ENCODE measurements at places on chromosomes 16 and 17. TPM values are rescaled to one million over a fixed set of nuclear protein-coding genes. Genes with fewer than 3 reads are reported as not detected.

DNA sequence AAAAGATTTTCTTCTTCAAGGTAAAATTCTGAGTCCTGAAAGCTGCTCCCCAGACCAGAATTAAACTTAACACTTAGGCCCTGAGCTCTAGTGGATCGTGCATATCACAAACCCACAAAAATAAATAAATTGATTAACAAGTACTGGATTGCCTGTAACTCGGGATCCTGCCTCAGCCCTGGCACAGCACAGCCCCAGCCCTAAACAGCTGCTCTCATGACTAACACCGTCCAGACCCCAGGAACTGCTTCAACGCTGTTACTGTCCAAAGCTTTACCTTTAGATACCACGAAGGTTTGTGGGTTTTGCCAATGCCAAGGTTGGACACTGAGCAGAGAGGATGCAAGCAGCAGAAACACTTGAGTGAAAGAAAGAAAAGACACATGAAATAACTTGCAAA is 172.5 kb downstream of the COPRS start:
- no peak for DNase-seq

GRCh38 chr17:73586921-73587602 is 57.2 kb downstream of the SDK2 start:
- DNase-seq = no peak

DNA sequence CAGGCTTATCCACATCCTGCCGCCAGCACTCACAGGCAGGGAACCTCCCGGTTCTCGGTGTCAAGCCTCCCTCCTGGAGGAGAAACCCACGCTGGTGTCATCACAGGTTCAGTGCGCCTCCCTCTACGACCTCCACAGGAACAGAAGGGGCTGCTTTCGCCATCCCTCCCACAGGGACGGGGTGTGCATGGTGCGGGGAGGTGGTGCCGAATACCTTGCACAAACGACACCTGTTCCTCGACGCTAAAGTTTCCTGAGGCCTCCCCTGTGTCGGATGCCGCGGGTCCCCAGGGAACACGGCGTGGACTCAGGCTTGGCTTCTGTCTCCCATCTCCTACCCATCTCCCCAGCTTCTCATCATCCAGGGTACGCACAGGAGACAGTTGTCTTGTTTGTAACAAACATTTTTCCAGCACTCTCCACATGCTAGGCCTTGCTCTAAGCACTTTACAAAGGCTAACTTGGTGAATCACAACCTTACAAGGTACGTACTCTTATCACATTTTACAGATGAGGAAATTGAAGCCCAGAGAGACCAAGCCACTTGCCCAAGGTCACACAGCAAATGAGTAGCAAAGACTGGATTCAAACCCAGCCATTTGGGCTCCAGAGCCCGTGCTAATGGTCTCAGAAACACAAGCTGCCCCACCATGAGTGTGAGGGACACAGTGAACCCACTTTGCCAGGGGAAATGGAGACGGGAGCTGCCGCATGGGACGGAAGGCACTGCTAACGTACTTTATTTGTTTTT is 271.6 kb downstream of the C16orf95 start:
- no peak for DNase-seq

DNA sequence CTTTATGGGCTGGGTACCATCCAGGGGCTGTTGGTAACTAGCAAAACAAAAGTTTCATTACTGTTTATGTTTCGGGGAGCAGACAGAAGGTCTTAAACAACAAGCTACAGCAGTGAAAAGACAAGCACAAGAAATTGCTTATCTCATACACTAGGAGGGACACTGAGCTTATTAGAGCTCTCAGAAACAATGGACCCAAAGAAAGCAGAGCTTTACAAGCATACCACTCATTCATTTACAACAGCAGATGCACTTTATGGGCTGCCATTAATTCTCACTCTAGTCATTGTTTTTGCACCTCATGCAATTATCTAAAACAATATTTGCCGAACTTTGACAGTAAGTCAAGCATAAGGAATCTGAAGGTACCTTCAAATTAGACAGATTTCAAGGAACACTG is 10.0 kb downstream of the KRT16 start:
- DNase-seq = no peak

GRCh38 chr16:89015271-89015859 is 38.4 kb upstream of the CBFA2T3 start:
- no peak for DNase-seq

- DNase-seq = no peak
Measured at GRCh38 chr16:53849585-53849984, 145.6 kb downstream of the FTO start.

- DNase-seq = no peak
Measured at GRCh38 chr16:49970797-49971431, 54.1 kb upstream of the CNEP1R1 start.

DNA sequence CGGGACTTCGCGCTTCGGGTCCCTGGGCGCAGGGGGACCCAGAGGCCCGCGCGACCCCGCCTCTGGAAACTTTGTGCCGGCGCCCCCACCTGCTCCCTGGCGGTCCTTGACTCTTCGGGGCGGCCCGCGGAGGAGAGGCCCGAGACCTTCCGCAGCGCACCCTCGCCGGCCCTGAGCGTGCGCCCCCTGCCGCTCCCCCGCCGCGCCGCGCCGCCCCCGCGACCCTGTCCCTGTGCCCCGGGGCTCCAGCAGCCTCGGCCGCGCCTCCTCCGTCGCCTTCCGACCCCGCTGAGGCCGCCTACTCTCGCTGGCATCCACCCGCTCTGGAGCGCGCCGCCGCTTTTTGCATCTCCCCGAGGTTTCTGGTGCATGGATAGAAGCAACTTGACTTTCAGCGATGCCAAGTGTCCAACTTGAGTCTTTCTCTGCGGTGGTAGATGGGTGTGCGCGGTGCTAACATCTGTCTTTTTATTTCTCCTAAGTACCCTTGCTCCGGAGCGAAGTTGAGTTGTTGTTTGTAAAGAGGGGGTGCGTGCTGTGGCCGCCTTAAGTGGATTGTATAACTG is 414 bp downstream of the DUSP14 start:
- DNase-seq = peak; percentile 46

DNA sequence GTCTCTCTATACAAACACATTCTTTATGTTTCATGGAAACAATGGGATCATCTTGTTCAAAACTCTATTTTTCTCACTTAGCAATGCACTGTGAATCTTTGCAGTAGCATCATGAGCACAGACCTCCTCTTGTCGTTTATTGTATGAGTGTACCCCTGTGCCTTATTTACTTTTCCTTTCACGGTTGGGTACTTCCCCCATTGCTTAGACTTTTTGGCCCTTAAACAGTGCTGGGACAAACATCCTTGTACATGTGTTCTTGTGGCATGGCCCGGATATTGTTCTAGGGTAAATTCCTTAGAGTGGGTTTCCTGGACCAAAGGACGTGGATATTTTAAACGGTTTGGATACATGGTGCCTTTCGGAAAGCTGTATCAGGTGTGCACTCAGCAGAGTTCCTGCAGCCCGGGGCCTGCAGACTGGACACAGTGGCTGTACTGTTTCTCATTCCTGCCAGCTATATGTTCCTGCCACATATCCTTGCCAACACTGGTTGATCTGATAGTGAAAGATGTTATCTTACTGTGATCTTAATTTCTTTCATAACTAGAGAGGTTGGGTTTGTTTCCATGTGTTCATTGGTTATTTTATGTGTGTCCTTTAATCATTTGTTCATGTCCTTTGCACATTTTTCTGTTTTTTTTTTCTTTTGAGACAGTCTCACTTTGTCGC is 111.1 kb downstream of the OR1D5 start:
- DNase-seq = no peak

DNA sequence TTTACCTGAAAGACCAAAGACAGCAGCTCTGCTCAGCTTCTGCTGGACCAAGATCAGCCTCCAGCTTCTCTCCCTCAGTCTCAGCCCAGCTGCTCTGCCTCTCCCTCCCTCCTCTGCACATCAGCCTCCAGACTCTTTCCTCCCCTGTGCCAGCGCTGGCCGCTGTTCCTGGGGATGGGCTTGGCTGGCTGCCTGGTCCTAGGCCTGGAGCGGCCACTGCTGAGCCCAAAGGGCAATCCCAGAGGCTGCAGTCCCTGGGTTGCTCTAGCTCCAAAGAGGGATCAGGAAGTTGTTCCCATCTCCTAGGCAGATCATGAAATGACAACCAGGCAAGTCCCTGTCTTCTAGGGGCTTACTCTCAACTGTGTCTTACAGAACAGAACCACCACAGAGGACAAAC is 31.3 kb downstream of the DCUN1D3 start:
- peak; percentile 88 for DNase-seq

- no peak for DNase-seq
Measured at GRCh38 chr17:31967648-31968047, 30.8 kb downstream of the SUZ12 start.

DNA sequence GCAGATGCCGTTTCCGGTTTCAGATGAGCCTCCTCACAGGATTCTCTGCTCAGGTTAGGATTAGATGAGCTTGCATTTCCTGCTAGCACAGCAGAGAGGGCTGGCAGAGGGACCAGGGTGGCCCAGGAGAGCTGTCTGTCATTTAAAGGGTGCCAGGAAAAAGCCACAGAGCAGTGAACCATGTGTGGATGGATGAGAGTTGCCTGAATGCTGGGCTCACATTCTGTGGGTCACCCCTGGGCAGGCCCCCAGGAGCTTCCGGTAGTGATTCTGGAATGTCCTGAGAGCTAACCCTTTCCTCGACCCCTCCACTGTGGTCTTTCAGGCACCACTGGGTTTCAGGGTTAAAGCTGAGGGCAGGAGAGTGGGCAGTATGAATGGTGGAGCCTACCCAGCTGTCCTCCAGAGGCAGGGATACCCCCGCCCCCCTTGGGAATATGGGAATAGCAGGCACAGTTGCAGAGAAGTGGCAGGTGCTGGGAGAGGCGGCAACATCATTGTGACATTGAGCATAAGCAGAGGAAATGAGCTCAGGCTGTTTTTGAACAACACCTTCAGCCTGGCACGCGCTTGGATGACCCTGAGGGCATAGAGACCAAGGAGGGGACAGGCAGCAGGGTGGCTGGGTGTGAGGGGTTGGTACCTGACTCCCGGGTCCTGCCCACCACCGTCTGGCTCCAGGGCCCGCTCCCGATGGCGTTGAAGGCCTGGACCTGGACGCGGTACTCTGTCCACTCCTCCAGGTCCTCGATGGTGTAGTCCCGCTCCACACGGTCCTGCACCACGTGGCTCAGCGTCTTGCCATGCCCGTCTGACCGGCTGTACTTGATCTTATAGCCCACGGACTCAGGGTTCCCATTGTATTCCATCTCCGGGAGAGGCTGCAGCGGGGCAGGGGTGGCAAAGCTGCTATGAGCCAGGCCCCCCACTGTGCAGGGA is 83.0 kb upstream of the CDC42EP4 start:
- no peak for DNase-seq

DNA sequence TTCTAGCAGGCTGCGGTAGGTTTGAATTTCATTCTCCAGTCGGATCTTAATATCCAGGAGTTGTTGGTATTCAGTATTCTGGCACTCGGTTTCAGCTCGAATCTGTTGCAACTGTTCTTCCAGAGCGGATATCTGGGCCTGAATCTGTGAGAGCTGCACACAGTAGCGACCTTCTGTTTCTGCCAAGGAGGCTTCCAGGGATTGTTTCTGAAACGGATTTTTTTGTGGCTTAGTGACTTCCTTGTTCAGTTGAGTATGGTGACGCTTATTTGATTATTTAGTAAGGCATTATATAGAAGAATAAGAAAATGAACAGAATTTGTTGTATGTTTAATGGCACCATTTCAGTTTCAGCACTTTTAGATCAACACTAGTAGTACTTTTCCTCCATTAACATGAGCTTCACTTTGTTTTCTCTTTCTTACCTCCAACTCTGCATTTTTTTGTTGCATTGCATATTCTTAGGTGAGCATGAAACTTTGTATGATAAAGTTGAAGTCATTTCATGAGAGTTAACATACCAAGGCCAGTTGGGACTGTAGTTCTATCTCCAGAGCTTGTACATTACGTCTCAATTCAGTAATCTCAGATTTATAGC is 2.8 kb downstream of the KRT10 start:
- no peak for DNase-seq

GRCh38 chr17:32684087-32684958 is 192.6 kb downstream of the MYO1D start:
- DNase-seq = no peak

- no peak for DNase-seq
Measured at GRCh38 chr17:71224824-71225575, 895.8 kb upstream of the SOX9 start.

DNA sequence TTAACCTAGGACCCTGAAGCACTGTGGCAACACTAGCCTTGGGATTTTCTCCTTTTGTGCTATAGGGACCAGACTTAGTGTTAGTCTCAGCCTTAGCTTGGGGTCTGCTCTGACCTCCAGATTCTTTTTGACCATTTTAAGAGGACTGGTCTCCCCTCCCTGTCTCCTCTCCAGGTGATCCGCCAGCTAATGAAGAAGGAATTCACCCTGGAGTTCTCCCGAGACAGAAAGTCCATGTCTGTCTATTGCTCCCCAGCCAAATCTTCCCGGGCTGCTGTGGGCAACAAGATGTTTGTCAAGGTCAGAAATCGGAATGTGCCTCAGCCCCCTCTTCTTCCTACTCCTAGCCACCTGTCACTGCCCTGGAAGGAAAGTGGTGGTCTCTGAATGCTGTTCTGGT is 19.5 kb downstream of the ATP2A1 start:
- DNase-seq = no peak

GRCh38 chr16:23280483-23280967 is 21.6 kb upstream of the SCNN1B start:
- DNase-seq = no peak

- no peak for DNase-seq
Measured at GRCh38 chr16:67451061-67451703, 20.3 kb downstream of the HSD11B2 start.

- DNase-seq = no peak
Measured at GRCh38 chr17:20988896-20989295, 53.9 kb downstream of the USP22 start.

DNA sequence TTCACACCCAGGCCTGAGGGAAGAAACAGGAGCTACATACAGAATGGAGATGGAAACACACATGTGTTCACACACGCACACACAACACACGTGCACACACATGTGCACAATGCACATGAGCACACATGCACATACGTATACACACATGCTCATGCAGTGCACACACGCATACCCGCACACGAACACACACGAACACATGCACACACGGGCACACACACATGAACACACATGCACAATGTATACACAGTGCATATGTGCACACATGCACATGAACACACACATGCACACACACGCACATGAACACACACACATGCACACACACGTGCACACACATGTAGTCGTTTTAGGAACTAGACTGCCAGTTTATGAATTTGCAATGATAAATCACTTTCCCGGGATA is 49.3 kb upstream of the CDR2 start:
- no peak for DNase-seq

The TEX14 gene
- total RNA-seq = 0.32 TPM

The ELMO3 gene
- total RNA-seq = 68.3 TPM

The AANAT gene
- total RNA-seq = not detected

The SYT17 gene
- total RNA-seq = 4.0 TPM

The MYH8 gene
- not detected for total RNA-seq

The REXO5 gene
- total RNA-seq = 2.2 TPM

The OTOP3 gene
- total RNA-seq = not detected

The CUEDC1 gene
- 36.9 TPM for total RNA-seq

Data from mucosa of gallbladder (tissue), 1 donor.